Activated T-cell treated with anti-CD3 and anti-CD28 coated beads, Interleukin-2, amount 50 U/mL, for 4 hours (primary cell): ENCODE measurements at places on chromosomes 16 and 17. TPM values are rescaled to one million over a fixed set of nuclear protein-coding genes. Genes with fewer than 3 reads are reported as not detected.

Gene BCO1
- not detected for total RNA-seq

Gene SMIM22
- total RNA-seq: not detected

Gene PIK3R6
- total RNA-seq: not detected

Gene STX8
- total RNA-seq: 38.3 TPM

Gene PIGQ
- total RNA-seq: 47.8 TPM

Gene HOXB8
- not detected for total RNA-seq

Gene ERI2
- total RNA-seq: 9.4 TPM

- no peak for DNase-seq
Observed at GRCh38 chr16:4293822-4294457, 21.1 kb upstream of the TFAP4 start.
